ENCODE measurements at places on chromosomes 1 and 21.

GRCh38 chr1:225447650-225448089 lies 19.8 kb upstream of the LBR start:
- no peaks in the 10 kb centered on the region for H3K36me3 ChIP-seq
- peak overlapping the region; percentile 92 for H3K27ac ChIP-seq
- peaks cover 62% of the 10 kb centered on the region for H3K4me1 ChIP-seq
- DNase-seq = no peak

DNA sequence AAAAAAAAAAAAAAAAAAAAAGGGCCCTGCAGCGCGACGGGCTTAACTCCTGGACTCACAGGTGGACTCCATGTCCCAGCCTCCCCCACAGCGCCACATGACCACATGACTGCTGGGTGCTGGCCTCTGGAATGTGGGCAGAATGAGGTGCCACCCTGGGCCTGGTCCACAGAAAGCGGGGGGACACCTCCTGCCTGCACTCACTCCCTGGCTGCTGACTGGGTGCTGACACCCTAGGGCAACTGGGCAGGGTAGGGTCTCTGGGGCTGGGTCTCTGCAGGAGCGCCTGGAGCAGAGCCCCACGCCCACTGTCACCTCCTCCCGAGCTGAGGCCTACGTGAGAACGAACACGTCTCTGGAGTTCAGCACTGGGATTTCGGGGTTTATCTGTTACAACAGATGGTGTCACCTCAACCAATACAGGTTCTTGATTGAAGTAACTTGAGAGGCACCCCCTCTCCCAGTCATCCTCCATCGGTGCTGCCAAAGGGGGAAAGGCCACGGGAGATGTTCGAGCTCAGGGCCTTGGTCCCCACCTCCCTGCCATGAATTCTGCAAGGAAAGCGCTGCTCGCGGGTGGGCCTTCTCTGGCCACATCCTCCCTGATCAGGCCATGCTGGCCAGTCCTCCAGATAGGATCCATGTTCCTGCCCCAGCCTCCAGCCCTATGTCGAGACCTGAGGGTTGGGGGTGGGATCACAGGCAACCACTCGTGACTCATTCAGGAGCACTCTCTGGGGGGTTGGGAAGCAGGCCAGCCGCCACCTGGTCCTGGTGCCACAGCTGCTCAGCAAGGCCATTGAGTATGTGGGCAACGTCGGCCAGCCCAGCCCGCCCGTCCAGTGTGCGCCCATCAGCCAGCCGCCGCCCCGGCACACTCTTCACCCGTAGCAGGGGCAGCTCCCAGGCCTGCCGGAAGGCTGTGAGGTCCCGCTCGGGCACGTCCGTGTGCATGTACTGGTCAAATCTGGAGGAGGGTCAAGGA lies 5.4 kb downstream of the CPLANE2 start:
- no peaks in the 10 kb centered on the region for H3K27me3 ChIP-seq
- H3K27ac ChIP-seq = no peak overlapping the region
- H3K4me1 ChIP-seq = peaks cover 7% of the 10 kb centered on the region
- H3K4me3 ChIP-seq = no peak overlapping the region
- DNase-seq = no peak

GRCh38 chr1:6134741-6135510 lies 45.2 kb downstream of the CHD5 start:
- peaks cover 5% of the 10 kb centered on the region for H3K27me3 ChIP-seq
- peak; percentile 49 for DNase-seq

- H3K4me3 ChIP-seq = peak overlapping the region; percentile 16
- no peaks in the 10 kb centered on the region for H3K36me3 ChIP-seq
- peaks cover 35% of the 10 kb centered on the region for H3K4me1 ChIP-seq
- no peak for DNase-seq
- no peak overlapping the region for H3K27ac ChIP-seq
Measured at GRCh38 chr1:52367272-52367671, 1.3 kb upstream of the CC2D1B start.

DNA sequence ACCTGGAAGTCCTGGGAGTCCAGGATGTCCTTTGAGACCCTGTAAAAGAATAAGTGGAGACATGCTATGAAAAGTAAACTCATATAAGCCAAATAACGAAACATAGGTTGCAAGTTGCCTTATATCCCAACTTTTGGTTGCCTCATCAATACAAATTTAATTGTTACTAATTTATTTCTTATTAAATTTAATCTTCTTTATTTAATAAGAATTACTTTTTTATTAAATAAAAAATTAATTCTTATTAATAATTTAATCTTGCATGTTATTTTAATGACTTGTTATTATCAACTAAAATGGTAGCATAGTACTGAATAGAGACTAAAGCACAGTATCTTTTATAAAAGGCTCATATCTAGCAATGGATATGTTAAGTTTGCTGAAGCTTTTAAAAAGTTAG lies 92.9 kb downstream of the COL24A1 start:
- H3K36me3 ChIP-seq = no peaks in the 10 kb centered on the region
- no peaks in the 10 kb centered on the region for H3K4me1 ChIP-seq
- H3K4me3 ChIP-seq = no peak overlapping the region

GRCh38 chr1:201884425-201884824 lies 4.3 kb upstream of the SHISA4 start:
- H3K4me1 ChIP-seq = no peaks in the 10 kb centered on the region
- H3K4me3 ChIP-seq = no peak overlapping the region
- H3K27ac ChIP-seq = no peak overlapping the region
- DNase-seq = no peak
- H3K36me3 ChIP-seq = no peaks in the 10 kb centered on the region
- H3K27me3 ChIP-seq = peaks cover 17% of the 10 kb centered on the region

- no peak for DNase-seq
- peaks cover 10% of the 10 kb centered on the region for H3K36me3 ChIP-seq
- H3K27ac ChIP-seq = no peak overlapping the region
- H3K4me1 ChIP-seq = peaks cover 5% of the 10 kb centered on the region
Measured at GRCh38 chr1:86154571-86155050, 2.0 kb downstream of the COL24A1 start.

DNA sequence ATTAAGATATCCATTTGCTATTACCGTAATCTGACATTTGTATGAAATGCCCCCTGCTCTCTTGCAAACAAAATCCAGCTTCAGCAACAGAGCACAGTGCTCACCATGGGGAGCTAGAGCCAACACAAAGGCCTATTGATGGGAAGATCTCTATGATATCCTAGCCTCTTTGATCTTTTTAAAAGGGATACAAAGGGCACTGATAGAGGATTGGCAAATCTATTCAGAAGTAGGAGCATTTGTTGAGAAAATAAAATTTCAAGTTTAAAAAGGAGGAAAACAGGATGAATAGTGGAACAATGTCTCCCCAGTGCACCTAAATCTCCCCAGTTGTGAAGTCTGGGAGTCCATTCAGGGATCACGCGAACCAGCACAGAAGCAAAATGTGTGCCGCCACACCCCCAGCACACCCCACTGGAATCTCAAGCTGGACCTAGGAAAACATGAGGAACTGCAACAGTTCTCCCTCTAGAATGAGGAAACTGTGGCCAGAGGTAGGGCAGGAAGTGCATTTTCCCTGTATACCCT lies 32.2 kb downstream of the MRAP start:
- DNase-seq = no peak
- H3K4me1 ChIP-seq = no peaks in the 10 kb centered on the region
- no peaks in the 10 kb centered on the region for H3K27me3 ChIP-seq
- peaks cover 43% of the 10 kb centered on the region for H3K36me3 ChIP-seq
- H3K4me3 ChIP-seq = no peak overlapping the region
- H3K27ac ChIP-seq = no peak overlapping the region

- no peak for DNase-seq
- no peak overlapping the region for H3K4me3 ChIP-seq
- H3K27me3 ChIP-seq = no peaks in the 10 kb centered on the region
- no peaks in the 10 kb centered on the region for H3K4me1 ChIP-seq
Measured at GRCh38 chr1:108010581-108010980, 45.6 kb upstream of the VAV3 start.

- peaks cover 10% of the 10 kb centered on the region for H3K4me1 ChIP-seq
- H3K27me3 ChIP-seq = no peaks in the 10 kb centered on the region
- H3K36me3 ChIP-seq = no peaks in the 10 kb centered on the region
- no peak overlapping the region for H3K4me3 ChIP-seq
- no peak for DNase-seq
Measured at GRCh38 chr1:59666106-59666505, 148.6 kb upstream of the HOOK1 start.

DNA sequence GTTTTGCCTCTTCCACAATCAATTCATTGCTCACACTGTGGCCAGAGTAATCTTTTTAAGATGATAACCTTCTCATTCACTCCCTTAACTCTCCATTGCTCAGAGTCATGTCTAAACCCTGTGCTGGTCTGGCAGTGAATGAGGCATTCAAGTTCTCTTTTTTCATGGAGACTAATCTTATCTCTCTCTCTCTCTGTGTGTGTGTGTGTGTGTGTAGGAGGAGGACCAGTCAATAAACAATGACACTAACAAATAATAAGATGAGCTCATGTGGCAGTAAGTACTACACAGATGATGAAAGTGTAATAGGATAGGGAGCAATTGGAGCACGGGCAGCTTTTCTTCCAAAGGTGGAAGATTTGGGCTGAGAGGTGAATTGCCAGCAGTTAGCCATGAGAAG lies 122.0 kb upstream of the B3GALT2 start:
- peaks cover 7% of the 10 kb centered on the region for H3K4me1 ChIP-seq
- no peak overlapping the region for H3K27ac ChIP-seq
- no peak overlapping the region for H3K4me3 ChIP-seq
- no peaks in the 10 kb centered on the region for H3K27me3 ChIP-seq

- H3K36me3 ChIP-seq = no peaks in the 10 kb centered on the region
- no peak overlapping the region for H3K27ac ChIP-seq
- peaks cover 2% of the 10 kb centered on the region for H3K27me3 ChIP-seq
- no peak overlapping the region for H3K4me3 ChIP-seq
- no peak for DNase-seq
Measured at GRCh38 chr1:55868026-55868425, 652.9 kb upstream of the USP24 start.

GRCh38 chr1:9340172-9340854 lies 47.6 kb downstream of the SPSB1 start:
- no peak overlapping the region for H3K27ac ChIP-seq
- no peak overlapping the region for H3K4me3 ChIP-seq
- H3K4me1 ChIP-seq = no peaks in the 10 kb centered on the region
- H3K27me3 ChIP-seq = no peaks in the 10 kb centered on the region
- DNase-seq = no peak
- H3K36me3 ChIP-seq = no peaks in the 10 kb centered on the region

- H3K4me1 ChIP-seq = peaks cover 19% of the 10 kb centered on the region
- no peak overlapping the region for H3K4me3 ChIP-seq
- H3K27ac ChIP-seq = no peak overlapping the region
Measured at GRCh38 chr21:44552136-44552535, 831 bp upstream of the KRTAP10-2 start.

GRCh38 chr1:83958704-83959103 lies 40.2 kb downstream of the TTLL7 start:
- no peak overlapping the region for H3K4me3 ChIP-seq
- H3K4me1 ChIP-seq = no peaks in the 10 kb centered on the region
- no peak overlapping the region for H3K27ac ChIP-seq
- H3K36me3 ChIP-seq = no peaks in the 10 kb centered on the region
- H3K27me3 ChIP-seq = peaks cover 8% of the 10 kb centered on the region

GRCh38 chr1:20834780-20835179 lies 47.7 kb upstream of the HP1BP3 start:
- H3K27ac ChIP-seq = no peak overlapping the region
- no peaks in the 10 kb centered on the region for H3K4me1 ChIP-seq
- no peaks in the 10 kb centered on the region for H3K36me3 ChIP-seq
- no peaks in the 10 kb centered on the region for H3K27me3 ChIP-seq
- no peak overlapping the region for H3K4me3 ChIP-seq
- DNase-seq = no peak

DNA sequence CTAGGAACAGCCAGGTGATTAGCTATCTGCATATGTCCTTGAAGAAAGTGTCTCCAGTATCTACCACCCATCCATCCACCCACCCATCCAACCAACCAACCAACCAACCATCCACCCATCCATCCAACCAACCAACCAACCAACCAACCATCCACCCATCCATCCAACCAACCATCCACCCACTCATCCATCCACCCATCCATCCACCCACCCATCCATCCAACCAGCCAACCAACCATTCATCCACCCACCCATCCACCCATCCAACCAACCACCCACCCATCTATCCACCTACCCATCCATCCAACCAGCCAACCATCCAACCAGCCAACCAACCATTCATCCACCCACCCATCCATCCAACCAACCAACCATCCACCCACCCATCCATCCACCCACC lies 12.1 kb downstream of the C21orf58 start:
- DNase-seq = no peak
- no peaks in the 10 kb centered on the region for H3K4me1 ChIP-seq
- H3K4me3 ChIP-seq = no peak overlapping the region
- H3K27me3 ChIP-seq = no peaks in the 10 kb centered on the region
- H3K36me3 ChIP-seq = no peaks in the 10 kb centered on the region

DNA sequence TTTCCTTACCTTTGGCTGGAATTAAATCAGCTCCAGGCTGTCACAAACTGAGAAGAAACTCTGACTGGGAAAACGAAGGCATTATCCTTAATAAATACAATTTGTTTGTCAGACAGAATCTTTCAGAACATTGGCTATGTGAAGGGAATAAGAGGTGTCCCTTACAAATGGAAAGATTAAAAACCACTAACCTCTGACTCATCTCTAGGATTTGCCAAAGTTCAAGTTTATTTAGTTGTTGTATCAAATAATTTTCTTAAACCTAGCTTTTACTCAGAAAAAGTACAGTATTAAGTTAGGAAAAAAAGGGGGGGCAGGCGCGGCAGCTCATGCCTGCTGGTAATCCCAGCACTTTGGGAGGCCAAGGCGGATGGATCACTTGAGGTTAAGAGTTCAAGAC lies 15.7 kb downstream of the SERTAD4 start:
- no peak overlapping the region for H3K4me3 ChIP-seq
- H3K27me3 ChIP-seq = peaks cover 42% of the 10 kb centered on the region
- DNase-seq = no peak
- H3K27ac ChIP-seq = no peak overlapping the region
- peaks cover 2% of the 10 kb centered on the region for H3K4me1 ChIP-seq

- no peak overlapping the region for H3K4me3 ChIP-seq
- peak overlapping the region; percentile 3 for H3K27ac ChIP-seq
- H3K36me3 ChIP-seq = peaks cover 4% of the 10 kb centered on the region
- peaks cover 19% of the 10 kb centered on the region for H3K4me1 ChIP-seq
Measured at GRCh38 chr1:111720977-111721786, 18.0 kb downstream of the INKA2 start.

DNA sequence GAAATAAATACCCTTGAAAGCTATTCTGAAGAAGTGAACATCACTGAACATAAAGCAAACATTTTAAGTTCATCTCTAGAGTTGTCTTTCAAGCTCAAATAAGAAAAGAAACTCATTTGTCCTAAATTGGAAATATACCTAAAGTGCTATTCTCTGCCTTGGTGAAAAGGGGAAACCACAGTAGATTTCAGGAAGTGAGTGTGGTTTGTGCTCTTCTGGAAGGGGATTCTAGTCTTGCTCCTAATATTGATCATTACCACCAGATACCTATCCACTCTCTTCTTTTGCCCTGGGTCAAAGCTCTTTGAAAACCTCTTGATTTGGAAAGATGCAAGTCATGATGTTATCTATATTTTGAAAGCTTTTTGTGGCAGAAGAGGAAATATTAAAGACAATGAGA lies 798.1 kb downstream of the ADGRL2 start:
- no peaks in the 10 kb centered on the region for H3K27me3 ChIP-seq
- DNase-seq = no peak
- H3K4me3 ChIP-seq = peak overlapping the region; percentile 3
- H3K4me1 ChIP-seq = no peaks in the 10 kb centered on the region
- H3K27ac ChIP-seq = no peak overlapping the region
- no peaks in the 10 kb centered on the region for H3K36me3 ChIP-seq

GRCh38 chr1:199725002-199725565 lies 302.4 kb upstream of the NR5A2 start:
- peaks cover 4% of the 10 kb centered on the region for H3K4me1 ChIP-seq
- H3K36me3 ChIP-seq = no peaks in the 10 kb centered on the region
